Sigmoid colon (tissue), 7 donors: ENCODE measurements at places on chromosomes 7 and 10. TPM values are rescaled to one million over a fixed set of nuclear protein-coding genes. Genes with fewer than 3 reads are reported as not detected.

DNA sequence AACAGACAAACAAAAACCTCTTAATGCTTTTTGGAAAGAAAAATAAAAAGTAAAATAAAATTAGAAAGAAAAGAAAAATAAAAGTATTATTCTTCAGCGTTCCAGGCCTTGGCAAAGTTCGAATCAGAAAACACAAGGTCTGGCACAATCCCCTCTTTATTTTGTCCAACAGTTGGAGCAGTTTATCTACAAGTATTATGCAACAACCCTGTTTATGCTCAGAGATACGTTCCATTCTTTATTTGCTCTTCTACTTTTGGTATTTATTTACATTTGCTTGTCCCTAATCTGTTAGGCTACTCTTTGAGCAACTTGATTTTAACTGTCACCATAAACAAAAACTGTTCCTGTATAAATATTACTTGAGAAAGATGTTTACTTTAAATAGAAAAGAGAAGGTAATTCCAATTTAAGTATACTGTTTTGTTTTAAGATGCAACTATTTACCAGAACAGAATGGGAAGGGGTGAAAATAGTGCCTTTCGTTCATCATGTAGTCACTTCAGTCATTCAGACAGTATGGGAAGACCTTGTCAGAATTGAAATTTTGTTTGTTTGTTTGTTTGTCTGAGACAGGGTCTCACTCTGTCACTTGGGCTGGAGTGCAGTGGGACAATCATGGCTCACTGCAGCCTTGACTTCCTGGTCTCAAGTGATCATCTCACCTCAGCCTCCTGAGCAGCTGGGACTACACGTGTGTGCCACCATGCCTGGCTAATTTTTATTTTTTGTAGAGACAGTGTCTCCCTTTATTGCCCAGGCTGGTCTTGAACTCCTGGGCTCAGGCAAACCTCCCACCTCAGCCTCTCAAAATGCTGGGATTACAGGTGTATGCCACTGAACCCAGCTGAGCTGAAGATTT is 5.7 kb downstream of the PDK4 start:
- DNase-seq, result no peak

- no peak for DNase-seq
Measured at GRCh38 chr7:25792586-25792985, 359.4 kb upstream of the NFE2L3 start.

- DNase-seq, result no peak
Measured at GRCh38 chr10:571688-572451, 117.6 kb downstream of the DIP2C start.

DNA sequence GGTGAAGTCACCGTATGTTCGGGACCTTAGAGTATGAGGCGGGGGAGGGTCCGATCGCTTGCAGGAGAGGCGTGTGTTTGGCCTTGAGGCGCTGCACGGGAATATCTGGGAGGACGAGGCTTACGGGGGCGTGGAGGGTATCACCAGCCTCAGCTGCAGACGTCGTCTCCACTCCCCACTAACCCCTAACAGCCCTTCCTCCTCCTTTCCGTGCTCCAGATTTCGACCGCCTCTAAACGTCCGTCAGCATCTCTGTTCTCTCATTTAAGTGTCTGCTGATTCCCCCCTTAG is 23.5 kb upstream of the ZNF12 start:
- no peak for DNase-seq

The OR9A2 gene
- total RNA-seq, result not detected

The ZC3HAV1L gene
- 16.9 TPM for total RNA-seq

The WEE2 gene
- not detected for total RNA-seq
